ENCODE measurements at places on chromosomes 2 and 18.

GRCh38 chr2:239917957-239918481 is 107.1 kb downstream of the NDUFA10 start:
- DNase-seq: no peak

DNA sequence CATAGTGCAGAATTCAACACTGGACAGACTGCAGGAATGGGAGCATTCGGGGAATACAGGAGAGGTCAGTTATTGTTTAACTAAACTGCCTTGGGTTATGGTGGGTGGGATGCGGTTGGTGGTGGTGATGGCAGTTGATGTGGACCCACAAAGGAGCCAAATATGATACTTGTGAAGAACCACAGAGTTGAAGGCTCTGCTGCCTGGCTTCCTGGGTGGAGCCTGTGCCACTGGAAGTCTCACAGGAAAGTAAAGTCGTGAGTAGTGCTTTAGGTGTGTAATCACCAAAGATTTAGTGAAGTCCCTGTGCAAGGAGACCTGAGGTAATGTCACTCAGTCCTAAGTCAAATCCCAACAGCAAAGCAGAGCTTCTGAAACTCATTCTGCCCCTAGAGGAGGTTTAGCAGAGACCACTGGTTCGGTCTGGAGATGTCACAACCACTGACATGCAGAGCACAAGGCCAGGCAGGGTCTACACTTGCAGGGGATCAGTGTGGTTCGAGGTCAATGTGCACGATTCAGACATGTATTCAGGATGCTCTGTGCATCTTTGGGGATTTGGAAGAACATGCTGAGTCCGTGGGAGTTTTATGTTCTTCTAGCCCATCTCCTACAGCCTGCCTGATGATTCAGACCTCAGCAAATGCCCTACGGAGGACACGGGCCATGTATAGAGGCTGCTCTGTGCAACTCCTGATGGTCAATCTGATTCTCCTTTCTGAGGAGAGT is 1150.9 kb downstream of the RPIA start:
- no peak for DNase-seq

GRCh38 chr18:3180325-3180724 is 39.4 kb downstream of the MYOM1 start:
- DNase-seq: no peak

GRCh38 chr2:156574112-156574511 is 137.9 kb downstream of the GPD2 start:
- no peak for DNase-seq

DNA sequence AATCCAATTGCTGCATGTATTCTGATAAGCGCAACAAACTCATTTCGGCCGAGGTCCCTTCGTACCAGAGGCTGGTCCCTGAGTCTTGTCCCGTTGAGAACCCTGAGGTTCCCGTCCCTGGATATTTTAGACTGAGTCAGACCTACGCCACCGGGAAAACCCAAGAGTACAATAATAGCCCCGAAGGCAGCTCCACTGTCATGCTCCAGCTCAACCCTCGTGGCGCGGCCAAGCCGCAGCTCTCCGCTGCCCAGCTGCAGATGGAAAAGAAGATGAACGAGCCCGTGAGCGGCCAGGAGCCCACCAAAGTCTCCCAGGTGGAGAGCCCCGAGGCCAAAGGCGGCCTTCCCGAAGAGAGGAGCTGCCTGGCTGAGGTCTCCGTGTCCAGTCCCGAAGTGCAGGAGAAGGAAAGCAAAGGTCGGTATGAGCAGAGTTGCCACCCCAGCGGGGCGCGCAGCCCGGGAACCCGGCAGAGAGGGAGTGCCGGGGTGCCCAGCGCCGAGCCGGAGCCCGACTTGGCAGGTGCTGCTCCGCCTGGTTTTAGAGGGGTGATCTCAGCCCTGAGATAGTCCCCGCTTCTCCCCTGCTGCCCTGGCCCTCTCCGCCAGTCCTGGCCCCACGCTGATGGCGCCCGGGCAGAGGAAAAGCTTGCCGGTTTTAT is 714 bp downstream of the HOXD10 start:
- DNase-seq: no peak

DNA sequence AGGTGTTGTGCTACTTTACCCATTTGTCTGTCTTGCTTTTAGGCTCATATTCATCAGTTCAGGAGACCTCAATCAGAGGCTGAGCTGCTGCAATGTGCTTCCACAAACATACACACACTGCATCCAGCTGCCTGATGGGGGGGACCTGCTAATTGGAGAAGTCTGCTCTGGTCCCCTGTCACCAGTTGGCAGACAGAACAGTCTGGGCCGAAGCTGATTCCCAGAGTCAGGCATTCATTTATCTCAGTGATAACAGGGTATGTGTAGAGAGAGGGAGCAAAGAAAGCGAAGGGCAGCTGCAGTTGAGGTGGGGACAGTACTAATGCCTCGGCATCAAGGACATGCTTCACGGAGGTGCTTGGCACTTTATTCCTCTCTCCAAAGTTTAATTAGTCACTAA is 584.3 kb upstream of the PIK3C3 start:
- no peak for DNase-seq

DNA sequence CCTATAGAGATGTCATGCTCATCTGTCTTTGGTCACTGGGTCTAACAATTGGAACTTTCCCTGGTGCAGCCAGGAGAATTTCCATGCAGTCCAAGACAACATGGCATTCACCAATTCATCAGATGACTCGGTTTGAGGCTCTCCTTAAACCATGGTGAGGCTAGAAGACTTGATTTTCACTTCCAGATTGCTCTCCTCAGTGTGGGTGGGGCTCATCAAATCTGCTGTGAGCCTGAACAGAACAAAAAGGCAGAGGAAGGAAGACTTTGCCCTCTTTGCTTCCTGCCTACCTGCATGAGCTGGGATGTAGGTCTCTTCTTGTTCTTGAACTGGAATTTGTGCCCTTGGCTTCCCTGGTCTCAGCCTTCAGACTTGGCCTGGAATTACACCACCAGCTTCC is 203.4 kb upstream of the TRIB2 start:
- DNase-seq: no peak

- no peak for DNase-seq
Measured at GRCh38 chr2:206635015-206635414, 7.3 kb upstream of the FAM237A start.

- no peak for DNase-seq
Measured at GRCh38 chr2:204452464-204453023, 92.7 kb upstream of the PARD3B start.

- no peak for DNase-seq
Measured at GRCh38 chr2:198100346-198100745, 296.0 kb downstream of the PLCL1 start.

GRCh38 chr2:147081831-147082230 is 763.0 kb upstream of the ACVR2A start:
- no peak for DNase-seq

- DNase-seq: no peak
Measured at GRCh38 chr2:65142515-65142914, 12.6 kb upstream of the RAB1A start.

DNA sequence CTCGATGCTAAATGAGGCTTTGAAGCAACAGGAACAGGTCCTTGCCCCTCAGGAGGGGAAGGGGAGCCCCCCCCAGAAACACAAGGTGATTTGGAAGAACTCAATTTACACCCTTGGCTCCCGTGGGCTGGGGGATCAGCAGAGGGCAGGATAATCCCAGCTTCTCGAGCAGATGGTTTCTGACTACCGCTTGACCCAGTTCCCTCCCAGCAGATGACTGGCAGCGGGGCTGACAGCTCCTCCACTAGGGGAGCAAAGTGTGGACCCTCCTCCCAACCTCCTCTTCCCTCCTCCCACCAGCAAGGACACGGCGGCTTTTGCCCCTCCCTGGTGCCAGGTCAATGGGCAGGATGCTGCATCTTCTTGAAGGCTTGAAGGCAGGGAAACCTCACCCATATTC is 3.5 kb upstream of the INHBB start:
- no peak for DNase-seq

DNA sequence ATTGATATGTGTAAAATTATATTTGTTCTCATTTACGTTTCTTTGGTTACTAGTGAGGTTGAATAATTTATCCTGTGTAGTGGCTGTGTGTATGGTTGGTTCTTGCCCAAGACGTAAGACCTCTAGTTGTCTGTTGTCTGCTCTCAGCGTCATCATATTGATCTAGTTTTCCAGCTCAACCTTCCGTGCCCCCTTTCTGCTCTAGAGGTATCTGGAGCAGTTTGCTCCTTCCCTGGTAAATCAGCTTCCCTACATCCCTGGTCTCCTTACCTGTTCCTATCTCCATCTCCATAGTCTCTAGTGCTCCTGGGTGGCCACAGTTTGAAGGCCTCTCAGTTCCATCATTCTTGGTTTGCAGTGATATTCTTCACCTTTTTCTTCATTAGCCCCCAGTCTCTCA is 1.2 kb downstream of the SMYD5 start:
- no peak for DNase-seq

Measured in CD4-positive, alpha-beta T cell treated with Interferon gamma for 1 hour (primary cell).